LNCaP clone FGC (cell line): ENCODE measurements at places on chromosomes 11 and 22.

GRCh38 chr11:62954478-62954877, 30.3 kb downstream of the SLC22A6 start:
- no peak for DNase-seq

DNA sequence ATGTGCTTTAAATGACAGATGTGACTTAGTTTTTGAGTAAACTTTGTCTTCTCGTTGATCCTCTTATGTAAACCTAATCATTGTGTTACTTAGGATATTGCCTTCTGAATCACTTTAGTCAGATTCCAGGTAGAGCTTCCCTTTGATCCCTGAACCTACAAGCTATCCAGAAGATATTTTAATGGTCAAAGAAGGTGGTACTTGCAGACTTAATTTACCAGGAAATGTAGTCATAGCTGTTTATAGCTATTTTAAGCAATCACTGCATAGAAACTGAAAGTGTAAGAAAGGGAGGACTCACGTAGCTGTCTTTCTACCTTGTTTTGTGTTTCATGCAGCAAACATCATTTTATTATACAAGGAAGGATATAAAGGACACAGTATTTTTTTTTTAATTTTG, 189.5 kb downstream of the DDX10 start:
- DNase-seq: no peak

GRCh38 chr11:68146704-68147474, 25.7 kb upstream of the CHKA start:
- peak; percentile 66 for DNase-seq

DNA sequence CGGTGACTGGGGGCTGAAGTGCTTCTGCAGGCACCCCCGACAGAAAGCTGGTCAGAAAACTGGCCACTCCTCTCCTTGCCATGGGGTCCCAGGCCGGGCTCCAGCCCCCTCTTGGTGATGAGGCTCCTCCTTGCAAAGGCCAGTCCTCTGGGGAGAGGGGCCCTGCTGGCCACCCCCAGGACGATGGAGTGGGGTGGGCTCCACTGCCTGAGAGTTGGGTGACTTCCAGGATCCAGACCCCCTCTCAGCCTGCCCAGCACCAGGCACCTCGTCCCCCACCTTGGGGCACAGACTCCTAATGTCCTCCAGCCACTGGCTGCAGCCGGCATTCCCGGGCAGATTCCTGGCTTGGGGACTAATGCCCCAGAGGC, 441 bp upstream of the RPS6KA4 start:
- DNase-seq: no peak

DNA sequence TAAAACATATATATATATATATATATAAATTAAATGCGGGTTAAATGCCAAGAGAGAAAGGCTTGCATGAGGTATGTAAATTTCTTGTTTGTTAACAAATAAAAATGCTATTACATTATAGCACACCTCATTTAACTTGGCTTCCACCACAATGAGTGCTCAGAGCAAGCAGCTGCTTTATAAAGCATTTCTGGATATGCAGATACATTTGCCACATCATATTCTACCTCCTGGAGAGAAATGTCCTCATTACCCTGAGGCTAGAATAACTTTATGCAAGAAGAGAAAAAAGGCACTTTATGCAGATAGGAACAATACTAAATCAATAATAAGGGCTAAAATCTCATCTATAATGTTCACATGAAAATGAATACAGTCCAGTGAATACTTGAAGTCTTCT, 181.7 kb upstream of the CCDC90B start:
- no peak for DNase-seq

DNA sequence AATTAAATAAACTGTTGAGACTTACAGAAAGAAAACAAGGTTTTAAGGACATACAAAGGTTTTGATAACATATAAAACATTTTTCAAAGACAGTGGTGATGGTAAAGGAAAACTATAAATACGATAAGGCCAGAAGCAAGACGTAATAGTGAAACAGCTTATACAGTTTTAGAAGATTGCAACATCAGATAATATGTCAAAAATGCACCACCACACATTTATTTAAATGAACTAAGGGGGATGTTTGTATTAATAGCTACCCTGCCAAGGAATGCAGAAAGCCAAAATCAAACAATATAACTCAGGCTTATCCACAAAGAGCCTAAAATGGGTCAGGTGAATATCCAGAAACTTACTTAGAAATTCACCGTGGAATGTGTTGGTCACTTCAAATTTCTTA, 981.6 kb upstream of the FAT3 start:
- no peak for DNase-seq

GRCh38 chr11:1532606-1533341, 39.3 kb downstream of the DUSP8 start:
- DNase-seq: no peak

GRCh38 chr11:65743681-65744025, 23.1 kb upstream of the RNASEH2C start:
- no peak for DNase-seq

DNA sequence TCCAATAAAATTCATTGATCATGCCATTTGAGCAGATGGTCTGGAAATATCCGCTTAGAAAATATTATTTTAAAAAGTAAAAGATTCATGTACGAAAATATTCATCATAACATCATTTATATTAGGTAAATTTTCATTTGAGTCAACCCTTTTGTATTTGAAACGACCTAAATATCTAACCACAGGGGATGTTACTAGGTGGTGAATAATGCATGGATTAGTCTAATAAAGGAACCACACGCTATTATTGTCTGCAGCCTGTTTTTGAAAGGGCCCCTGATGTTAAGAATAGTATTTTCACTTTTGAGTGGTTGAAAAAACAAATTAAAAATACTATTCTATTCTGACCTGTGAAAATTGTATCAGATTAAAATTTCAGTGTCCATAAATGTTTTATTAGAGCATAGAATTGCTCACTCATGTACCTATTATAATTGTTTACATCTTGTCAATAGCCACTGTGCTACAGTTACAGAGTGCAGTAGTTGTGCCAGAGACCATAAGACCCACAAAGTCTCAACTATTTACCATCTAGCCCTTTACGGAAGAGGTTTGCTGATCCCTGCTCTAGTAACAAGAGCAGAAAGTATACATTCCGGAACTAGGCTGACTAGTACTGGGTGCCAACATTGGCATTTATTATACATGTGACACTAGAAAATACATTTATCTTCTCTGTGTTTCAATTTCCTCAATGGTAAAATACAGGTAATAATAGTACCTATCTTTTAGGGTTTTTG, 176.1 kb downstream of the LRRC4C start:
- DNase-seq: peak; percentile 86

- DNase-seq: no peak
These were observed 568 bp downstream of the ALG8 start for GRCh38 chr11:78138694-78139421.

DNA sequence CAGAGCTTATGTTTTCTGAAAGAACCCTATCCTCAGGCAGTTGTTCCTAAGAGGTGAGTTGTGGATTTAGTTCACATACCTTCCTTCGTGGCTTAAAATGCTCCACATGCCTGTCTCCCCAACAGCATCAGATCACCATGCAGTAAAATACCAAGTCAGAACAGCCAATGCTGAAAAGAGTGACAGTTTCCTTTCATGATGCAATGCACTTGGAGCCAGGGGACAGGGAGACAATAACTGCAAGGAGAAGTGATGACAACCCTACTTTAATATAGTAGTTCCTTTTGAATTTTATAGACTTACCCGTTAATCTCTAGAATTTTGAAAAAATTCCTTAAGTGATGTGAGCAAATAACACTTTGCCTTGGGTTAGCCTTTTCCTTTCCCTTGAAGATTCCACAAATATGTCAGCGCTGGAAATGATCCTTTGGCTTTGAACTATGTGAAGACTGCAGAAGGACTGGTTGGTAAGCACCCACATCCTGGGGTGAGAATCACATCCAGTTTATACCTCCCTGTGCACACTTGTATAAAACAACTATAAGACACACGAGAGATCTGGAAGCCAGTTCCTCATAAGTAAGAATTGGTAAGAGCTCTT, 71.2 kb downstream of the PIWIL4 start:
- no peak for DNase-seq

DNA sequence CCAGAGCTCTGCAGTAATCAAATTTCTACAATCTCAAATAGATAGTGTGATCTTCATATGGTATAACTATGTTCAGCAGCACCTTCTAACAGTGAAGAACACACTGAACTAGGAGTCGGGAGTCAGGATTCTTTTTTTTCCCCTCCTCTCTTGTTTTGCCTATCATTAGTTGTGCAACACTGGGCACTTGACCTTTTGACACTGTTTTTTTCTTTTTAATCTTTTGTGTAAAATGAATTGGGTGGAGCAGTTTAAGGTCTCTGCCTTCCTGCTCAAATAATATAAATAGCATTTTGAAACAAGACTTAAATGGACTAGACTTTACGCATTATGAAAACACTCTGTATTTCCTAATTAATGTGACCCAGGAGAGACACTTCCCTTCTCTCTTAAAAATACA, 39.7 kb downstream of the CTSC start:
- no peak for DNase-seq

- DNase-seq: no peak
These were observed 61.4 kb upstream of the BMAL1 start for GRCh38 chr11:13216019-13216710.

- DNase-seq: no peak
These were observed 1.2 kb downstream of the TUBA8 start for GRCh38 chr22:18111759-18112330.

DNA sequence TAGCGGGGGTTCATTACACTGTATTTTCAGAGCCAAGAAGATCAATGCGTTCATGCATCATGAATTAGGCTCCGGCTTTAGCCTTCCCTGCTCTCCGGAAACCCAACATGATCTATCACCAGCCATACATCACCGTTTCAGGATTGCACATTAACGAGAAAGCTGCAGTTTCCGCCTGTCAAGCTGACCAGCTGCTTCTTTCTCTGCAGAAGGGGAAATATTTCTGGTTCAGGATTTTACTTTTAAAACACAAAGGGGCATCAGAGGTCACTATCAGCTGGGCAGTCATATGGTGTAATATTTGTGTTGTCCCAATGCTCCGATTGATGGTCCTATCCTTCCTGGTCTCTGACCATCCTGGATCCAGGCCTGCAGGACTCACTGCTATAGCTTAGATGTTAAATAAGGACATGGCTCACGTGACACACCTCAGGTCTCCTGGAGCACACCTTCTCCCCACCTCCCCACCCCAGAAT, 21.4 kb upstream of the CADM1 start:
- no peak for DNase-seq

DNA sequence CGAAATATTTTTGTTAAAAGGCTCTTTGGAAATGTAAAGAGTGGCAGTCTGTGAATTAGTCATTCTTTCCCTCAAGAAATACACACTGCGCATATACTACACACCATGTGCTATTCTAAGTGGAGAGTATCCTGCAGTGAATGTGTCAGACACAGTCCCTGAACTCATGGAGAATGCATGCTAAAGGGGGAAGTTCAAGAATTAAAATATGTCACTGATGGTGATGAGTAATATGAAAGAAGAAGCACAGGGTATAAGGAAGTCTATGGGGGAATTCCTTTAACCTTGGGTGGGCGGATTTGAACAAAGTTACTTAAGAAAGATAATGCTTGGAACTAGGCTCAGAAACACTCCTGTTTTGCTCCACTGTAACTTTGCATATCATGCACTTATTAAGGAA, 153.0 kb downstream of the LRRC4C start:
- no peak for DNase-seq

GRCh38 chr11:116432301-116432700, 340.5 kb downstream of the BUD13 start:
- no peak for DNase-seq

DNA sequence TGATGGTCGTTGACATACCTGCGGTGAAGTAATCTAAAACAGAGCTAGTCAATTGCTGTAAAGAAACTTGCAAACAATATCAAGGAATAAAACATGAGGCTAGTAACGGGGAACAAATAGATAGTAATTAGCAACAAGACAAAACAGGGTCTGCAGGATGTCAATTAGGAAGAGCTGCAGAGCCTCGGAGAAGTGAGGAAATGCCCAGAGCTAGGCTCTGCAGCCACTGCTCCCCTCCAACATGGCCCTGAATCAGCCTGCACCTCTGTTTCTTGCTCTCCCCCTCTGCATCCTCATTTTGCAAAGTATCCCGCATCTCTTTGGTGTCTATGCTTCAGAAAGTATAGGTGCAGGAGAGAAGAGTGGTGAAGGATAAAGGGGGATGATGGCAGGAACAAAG, 507.4 kb upstream of the FAT3 start:
- DNase-seq: no peak

DNA sequence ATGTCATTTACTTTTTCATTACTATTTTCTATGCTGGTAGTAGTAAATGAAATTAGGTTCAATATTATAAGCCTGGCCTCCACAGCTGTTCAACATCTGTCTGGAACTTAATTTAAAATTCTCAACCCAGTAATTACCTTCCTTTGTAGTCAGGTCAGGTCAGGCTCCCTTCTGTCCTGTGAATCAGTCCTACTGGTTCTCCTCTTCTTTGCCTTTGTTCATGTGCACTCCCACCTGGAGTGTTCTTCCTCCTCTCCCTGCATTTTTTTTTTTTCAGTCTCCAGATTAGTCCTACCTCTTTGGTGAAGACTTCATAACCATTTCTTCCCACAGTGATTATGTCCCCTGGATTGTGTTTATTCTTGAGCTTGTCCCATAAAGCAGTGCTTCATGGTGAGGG, 67.9 kb downstream of the DKK3 start:
- DNase-seq: no peak

DNA sequence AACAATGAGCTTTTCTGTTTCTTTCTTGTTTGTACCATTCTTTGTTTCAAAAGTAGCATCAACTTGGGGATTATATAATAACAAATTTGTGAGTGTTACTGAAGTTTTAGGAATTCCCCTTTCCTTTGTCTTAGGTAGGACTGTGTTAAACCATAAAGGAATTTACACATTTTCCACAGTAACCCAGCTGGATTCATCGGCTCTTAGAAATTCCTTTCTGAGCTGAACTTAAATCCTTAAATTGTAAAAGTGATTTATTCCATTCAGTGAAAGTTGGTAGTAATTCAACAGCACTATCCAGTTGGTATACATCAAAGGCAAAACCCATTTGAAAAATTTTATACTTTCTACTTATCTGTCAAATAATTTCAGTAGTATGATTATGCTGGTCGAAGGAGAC, 11.8 kb downstream of the EMSY start:
- no peak for DNase-seq

DNA sequence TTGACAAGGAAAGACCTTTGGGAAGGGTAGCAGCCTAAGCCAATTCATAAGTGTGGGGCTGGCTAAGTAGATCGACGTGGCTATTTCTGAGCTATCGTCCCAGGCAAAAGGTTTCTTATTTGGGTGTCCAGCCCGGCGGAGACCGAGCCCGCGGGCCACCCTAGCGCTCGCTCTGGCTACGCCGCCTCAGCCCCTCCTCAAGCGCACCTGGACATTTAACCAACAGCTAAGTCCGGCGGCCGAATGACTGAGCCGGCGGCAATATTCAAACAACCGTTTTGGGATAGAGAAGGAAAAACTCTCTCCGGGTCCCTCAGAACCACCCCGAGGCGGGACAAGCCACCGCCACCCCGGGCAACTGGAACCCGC, 457 bp downstream of the RNF141 start:
- DNase-seq: no peak
